ENCODE measurements at places on chromosomes 12 and 14.

DNA sequence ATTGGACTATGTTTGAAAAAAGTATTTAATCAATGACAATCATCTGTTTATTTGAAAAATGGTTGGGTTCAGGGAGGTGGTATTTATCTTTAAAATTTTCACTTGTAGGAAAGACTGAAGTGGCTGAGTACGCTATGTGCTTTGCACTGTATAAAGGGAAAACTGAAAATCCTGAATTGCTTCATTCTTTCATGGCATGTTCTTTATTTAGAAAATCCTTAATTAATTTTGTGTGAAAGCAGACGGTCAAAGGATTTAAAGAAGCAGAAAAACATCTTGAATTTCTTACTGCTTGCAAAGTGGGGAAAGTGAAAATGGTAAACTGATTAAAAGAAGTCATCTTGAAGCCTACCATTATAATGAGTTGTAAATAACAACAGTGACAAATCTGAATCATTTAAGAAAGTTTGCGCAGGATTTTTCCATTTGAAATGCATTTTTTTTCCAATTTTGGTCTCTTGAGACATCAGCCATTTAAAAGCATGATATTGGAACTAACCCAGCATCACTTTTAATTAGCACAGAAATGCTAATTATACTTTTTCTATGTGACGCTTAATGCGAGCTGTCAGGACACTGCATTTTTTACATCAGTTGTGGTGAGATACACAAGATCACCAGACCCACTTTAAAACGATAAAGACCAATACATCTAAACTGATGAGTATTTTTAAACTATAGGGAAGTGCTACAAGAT lies 169.0 kb downstream of the NEDD1 start:
- DNase-seq: no peak

DNA sequence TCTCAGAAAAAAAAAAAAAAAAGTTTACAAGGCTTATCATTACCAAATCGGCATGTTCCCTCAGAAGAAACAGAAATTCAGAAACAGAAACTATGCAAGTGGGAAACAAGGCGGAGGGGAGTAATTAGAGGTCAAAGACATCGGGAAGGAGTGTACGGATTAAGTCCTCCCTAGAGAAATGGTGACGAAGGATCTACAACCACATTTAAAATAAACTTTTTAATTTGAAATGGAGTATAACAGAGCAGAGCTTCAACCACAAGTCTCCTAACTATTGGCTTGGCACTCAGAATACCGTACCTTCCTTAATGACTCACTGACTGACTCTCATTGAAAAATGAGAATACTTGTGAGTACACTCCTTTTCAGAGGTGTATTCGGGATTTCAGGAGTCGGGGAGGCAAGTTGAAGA lies 908 bp downstream of the ENTPD5 start:
- DNase-seq: no peak

- no peak for DNase-seq
Observed at GRCh38 chr12:45907955-45908354, 82.4 kb downstream of the SCAF11 start.

GRCh38 chr12:118342090-118342489 lies 30.6 kb downstream of the TAOK3 start:
- DNase-seq: no peak

- DNase-seq: no peak
Observed at GRCh38 chr14:32193532-32193931, 8.3 kb upstream of the RNU6-7 start.

DNA sequence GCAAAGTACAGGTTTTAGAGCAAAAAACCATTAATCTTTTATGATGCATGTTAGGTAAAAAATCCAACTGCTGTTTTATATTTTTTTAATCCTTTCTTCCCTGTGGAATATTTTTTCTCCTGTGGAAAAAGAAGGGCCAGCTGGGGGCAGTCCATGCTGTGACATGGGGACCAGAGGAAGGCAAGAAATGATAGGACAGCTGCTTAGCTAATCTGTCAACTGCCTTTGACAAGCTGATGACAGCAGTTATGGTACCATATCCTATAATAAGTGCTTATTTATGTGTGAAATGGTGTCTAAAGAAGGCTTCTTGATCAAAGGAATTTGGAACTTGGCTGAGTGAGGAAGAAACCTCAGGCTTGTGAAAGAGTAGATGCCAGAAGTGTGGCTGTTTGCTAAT lies 452.4 kb upstream of the NOVA1 start:
- no peak for DNase-seq

- no peak for DNase-seq
Observed at GRCh38 chr12:27966870-27967269, 5.7 kb downstream of the PTHLH start.

DNA sequence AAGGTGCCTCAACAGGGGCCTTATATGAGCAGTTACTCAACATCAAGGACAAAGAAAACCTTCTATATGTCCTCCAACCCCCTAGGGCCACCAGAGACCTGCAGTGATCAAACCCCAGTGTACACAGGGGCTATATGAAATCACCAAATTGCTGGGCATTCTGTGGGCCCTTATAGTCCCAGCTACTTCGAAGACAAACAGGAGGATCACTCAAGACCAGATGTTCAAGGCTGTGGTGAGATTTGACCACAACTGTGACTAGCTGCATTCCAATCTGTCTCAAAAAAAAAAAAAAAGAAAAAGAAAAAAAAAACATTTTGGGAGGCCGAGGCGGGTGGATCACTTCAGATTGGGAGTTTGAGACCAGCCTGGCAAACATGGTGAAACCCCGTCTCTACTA lies 51.0 kb upstream of the PRB2 start:
- no peak for DNase-seq

- DNase-seq: no peak
Observed at GRCh38 chr14:81743605-81744004, 210.0 kb upstream of the SEL1L start.

DNA sequence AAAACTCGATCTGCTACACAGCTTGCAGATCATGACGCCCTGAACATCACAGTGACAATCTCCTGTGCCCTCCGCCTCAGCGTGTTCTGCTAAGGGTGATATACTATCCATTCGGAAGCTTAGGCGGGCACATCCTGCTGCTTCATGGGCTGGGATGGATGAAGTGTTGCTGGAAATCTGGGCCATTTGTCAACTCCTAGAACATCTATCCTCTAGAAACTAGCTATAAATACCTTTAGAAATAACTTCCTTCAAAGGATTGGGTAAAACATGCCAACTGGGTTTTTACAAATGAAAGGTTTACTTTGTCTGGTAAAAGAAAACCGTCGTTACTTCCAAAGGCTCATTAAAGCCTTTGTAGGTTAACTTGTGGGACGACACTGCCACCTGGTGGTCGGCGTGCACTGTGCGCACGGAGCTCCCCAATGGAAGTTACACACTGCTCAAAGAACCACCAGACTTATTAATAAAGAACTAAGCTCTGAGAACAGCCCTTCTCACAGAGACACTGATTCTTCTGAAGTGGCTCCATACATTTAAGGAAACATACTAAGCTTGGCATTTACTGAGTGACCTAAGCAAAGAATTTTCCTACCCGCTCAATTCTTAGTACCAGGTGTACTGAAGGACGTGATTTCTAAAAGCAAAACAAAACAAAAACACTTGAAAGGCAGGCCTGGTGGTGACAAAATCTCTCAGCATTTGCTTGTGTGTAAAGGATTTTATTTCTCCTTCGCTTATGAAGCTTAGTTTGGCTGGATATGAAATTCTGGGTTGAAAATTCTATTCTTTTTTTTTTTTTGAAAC lies 21.6 kb upstream of the CACNA2D4 start:
- peak; percentile 67 for DNase-seq

- DNase-seq: no peak
Observed at GRCh38 chr12:70698345-70698744, 61.1 kb upstream of the PTPRB start.

GRCh38 chr14:54760866-54761575 lies 141.6 kb downstream of the GCH1 start:
- DNase-seq: no peak

DNA sequence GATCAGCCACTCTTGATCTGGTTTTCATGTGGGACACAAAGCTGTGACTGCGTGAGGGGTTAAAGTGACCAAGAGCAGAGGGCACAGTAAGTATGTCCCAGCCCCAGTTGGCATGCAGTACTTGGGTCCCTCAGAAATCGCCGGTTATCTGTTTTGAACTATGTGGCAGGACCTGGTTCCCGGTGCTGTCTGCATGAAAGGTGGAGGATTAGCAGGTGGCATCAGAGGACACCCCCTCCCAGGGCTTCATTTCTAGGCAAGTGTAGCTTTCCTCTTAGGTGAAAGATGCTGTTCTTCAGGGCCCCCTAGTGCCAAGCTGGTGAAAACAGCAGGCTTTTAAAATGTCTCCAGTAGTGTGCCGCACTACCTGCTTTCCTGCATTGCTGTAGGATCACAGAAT lies 57.1 kb downstream of the ATG14 start:
- no peak for DNase-seq

- DNase-seq: no peak
Observed at GRCh38 chr12:14664434-14665023, 31.9 kb downstream of the GUCY2C start.

- no peak for DNase-seq
Observed at GRCh38 chr14:97253756-97254155, 456.6 kb downstream of the VRK1 start.

- DNase-seq: no peak
Observed at GRCh38 chr14:50088731-50089130, 27.6 kb downstream of the VCPKMT start.

- no peak for DNase-seq
Observed at GRCh38 chr12:108939594-108939993, 59.7 kb downstream of the DAO start.

GRCh38 chr14:52185178-52185577 lies 82.3 kb upstream of the PTGDR start:
- no peak for DNase-seq

GRCh38 chr12:98344046-98344930 lies 171.1 kb upstream of the TMPO start:
- no peak for DNase-seq

DNA sequence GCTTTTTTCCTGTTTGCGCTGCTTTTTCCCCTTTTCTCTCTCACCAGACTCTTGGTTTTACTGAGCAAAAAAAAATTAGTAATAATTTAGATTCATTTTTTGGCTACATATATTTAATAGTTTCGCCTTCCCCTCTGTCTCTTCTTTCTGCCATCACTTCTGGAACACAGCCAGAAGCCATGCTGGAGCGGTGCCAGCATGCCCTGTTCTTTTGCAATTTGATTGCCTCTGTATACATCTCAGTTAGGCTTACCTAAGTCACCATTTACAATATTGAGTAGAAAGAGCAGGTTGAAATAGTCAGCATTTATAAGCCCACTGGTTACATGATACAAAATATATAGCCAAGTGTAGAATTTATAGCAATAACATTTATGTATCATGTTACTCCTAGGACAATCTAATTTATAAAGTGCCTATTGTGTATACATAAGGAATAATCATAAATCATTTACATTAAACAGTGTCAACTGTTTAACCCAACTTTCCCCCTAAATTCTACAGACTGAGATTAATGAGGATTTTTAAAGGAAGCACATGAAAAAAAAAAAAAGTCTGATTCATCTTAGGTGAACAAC lies 413.8 kb upstream of the SOX5 start:
- DNase-seq: no peak

DNA sequence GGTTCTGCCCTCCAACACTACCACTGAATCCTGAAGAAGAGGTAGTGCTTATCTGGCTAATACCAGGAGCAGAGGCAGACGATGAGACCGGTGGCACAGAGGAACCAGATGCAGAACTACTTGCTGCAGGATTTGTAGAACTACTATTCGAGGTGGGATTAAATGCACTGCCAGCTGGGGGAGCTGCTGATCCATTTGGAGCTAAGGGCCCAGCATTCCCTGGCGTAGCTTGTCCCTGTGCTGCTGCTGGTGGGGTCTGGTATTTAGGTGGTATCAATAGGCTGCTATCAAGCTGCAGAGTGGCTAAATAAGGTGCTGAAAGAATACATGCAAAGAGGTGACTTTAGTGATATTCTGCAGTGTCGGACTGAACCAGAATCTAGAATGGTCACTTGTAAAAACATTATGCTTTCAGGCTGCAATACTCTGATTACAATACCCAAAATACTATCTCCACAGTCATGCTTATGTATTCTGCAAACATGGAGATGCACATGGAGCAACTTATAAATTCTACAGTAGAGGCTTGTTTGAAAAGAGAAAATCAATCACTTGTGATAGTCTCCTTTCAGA lies 294.2 kb downstream of the MED13L start:
- no peak for DNase-seq

DNA sequence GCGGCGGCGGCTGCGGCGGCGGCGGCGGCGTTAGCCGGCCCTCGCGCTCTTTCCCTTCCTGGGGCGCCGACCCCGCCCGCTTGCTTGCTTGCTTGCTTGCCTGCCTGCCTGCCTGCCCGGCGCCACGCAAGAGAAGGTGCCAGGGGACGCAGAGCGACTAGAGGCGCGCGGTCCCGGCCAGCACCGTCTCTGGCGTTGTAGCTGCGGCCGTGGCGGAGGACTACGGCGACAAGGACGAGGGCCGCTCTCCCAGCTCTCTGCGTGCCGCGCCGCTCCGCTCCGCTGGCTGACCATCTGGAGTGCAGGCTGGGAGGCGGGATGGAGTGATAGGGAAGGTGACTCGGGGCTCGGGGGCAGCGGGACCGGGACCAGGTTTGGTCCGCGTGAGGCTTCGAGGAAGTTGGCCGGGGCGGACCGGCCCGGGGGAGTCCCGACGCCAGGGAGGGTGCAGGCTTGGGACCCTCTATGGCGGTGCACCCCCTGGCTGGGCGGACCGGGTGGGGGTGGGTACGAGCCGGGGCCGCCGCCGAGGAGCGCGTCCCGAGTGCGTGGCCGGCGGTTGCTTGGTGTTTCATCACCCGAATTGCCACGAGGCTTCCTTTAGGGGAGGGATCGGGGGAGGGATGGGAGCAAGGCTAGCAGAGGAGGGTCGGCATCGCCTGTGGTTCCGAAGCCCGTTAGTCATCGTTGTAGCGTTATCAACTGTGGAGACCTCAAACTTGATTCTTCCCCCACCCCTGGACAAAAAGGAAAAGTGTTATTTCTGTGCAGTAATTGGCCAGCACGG lies 471 bp downstream of the XPOT start:
- DNase-seq: no peak

DNA sequence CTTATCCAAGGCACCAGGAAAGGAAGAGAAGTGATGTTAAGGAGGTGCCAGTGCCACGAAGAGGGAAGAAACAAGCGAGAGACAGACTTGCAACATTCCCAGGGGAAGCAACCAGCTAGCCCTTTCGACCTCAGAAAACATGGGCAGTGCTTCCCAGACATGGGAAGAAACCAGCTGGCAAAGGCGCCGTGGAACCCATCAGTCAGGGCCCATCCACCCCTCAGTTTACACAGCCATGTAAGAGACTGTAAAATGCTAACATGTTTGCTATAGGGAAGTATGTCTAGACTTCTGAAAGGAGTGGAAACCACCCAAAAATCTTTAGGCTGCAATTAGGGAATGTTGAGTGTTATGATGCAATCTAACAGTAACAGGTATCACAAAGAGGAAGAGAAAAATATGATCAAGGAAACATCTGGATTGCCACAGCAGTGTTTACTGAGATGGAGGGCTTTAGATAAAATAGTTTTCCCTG lies 26.3 kb downstream of the ANAPC5 start:
- no peak for DNase-seq

All from GM12891 (cell line).